Calu3 (cell line): ENCODE measurements at places on chromosomes 13 and 19.

DNA sequence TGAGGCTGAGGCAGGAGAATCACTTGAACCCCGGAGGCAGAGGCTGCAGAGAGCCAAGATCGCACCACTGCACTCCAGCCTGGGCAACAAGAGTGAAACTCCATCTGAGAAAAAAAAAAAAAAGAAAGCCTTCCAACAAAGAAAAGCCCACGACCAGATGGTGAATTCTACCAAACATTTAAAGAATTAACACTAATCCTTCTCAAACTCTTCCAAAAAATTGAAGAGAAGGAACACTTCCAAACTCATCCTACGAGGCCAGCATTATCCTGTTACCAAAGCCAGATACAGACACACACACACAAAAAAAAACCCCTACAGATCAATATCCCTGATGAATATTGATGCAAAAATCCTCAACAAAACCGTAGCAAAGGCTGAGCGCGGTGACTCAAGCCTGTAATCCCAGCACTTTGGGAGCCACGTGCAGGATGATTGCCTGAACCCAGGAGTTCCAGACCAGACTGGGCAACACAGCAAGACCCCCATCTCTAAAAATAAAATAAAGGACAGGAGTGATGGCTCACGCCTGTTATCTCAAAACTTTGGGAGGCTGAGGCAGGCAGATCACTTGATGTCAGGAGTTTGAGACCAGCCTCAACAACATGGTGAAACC lies 6.2 kb upstream of the EVI5L start:
- peaks cover 6% of the 10 kb centered on the region for H3K36me3 ChIP-seq
- H3K4me1 ChIP-seq, result peaks cover 13% of the 10 kb centered on the region
- DNase-seq, result no peak
- no peak overlapping the region for H3K27ac ChIP-seq

GRCh38 chr19:56066152-56067023 lies 54.7 kb downstream of the ZNF787 start:
- H3K4me1 ChIP-seq, result peaks cover 10% of the 10 kb centered on the region
- H3K27ac ChIP-seq, result no peak overlapping the region
- H3K27me3 ChIP-seq, result peaks cover 20% of the 10 kb centered on the region
- H3K4me3 ChIP-seq, result peak overlapping the region; percentile 56
- peaks cover 5% of the 10 kb centered on the region for H3K36me3 ChIP-seq

GRCh38 chr13:64332048-64332447 lies 2898.1 kb downstream of the PCDH9 start:
- no peak for DNase-seq
- no peaks in the 10 kb centered on the region for H3K4me1 ChIP-seq
- H3K27ac ChIP-seq, result no peak overlapping the region
- H3K36me3 ChIP-seq, result no peaks in the 10 kb centered on the region
- no peak overlapping the region for H3K4me3 ChIP-seq

DNA sequence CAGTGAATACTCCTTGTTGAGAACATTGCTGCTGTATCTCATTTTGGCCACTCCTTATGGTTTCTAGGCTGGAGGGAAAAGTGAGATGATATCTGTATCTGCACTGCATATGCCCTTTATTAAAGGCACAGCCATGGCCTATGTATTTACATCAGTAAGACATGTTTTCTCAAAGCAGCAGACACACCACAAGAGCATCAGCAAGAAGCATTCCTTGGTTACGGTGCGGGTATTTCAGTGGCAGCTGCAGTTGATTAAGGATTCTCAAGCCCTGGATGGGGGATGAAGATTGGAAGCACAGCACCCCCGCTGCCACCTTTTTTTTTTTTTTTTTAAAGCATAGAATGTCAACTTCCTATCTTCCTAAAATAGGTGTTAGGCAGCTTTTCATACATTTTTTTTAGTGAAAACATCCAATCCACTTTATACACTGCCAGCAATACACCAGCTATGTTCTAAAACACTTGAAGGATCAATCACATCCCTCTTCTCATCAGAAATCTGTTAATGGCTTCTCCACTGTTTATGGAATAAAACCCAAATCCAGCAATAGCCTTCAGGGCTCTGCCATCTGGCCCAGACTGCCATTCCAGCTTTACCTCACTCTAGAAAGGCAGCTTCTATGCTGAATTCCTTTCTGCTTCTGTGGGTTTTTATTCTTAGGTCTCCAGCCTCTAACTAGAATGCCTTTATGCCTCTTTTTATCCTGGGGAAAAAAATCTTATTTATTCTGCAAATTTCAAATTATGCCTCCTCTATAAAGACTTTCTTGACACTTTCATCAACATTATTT lies 331.0 kb downstream of the DNAJC15 start:
- no peaks in the 10 kb centered on the region for H3K4me1 ChIP-seq
- DNase-seq, result no peak
- H3K27ac ChIP-seq, result no peak overlapping the region
- H3K4me3 ChIP-seq, result no peak overlapping the region
- H3K27me3 ChIP-seq, result no peaks in the 10 kb centered on the region

- H3K27ac ChIP-seq, result peak overlapping the region; percentile 78
- H3K4me3 ChIP-seq, result no peak overlapping the region
- DNase-seq, result no peak
- H3K4me1 ChIP-seq, result peaks cover 28% of the 10 kb centered on the region
Measured at GRCh38 chr19:41872384-41872774, 4.7 kb upstream of the CD79A start.

DNA sequence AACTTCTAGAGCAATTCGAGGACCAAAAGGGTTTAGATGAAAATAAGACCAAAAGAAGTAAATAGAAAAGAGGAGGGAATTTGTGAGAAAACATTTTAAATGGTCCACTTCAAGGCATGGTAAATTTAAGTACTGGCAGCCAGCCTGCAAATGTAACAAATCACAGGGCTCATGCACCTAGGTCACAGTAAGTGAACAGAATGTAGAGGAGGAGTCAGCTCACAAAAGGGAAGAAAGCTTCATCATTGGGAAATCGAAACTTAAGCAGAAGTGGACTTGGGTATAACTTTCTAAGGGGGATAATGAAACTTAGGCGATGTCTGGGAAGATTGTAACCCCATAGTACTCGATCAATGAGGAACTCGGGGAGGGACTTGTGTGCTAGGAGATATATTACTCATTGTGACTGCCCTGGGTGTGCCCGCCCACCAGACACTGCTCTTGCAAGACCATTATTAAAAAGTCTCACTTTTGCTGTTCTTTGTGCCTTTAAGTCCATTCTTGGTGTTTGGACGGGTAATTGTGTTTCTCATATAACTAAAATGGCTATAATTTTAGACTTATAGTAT lies 1053.6 kb upstream of the MIR17HG start:
- H3K4me3 ChIP-seq, result no peak overlapping the region
- no peaks in the 10 kb centered on the region for H3K36me3 ChIP-seq
- no peak for DNase-seq
- no peak overlapping the region for H3K27ac ChIP-seq
- H3K27me3 ChIP-seq, result no peaks in the 10 kb centered on the region

DNA sequence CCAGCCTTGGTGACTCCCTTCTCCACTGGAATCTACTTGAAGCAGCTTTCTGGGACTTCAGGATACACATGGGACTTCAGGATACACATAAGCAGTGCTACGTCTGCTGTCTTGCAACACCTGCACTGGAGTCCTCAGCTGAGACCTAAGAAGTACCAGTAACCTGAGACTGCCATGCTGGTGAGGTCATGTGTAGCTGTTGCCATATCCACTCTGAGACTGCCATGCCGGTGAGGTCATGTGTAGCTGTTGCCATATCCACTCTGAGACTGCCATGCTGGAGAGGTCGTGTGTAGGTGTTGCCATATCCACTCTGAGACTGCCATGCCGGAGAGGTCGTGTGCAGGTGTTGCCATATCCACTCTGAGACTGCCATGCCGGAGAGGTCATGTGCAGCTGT lies 937.9 kb downstream of the EFNB2 start:
- H3K4me1 ChIP-seq, result no peaks in the 10 kb centered on the region
- no peaks in the 10 kb centered on the region for H3K27me3 ChIP-seq
- no peaks in the 10 kb centered on the region for H3K36me3 ChIP-seq
- no peak overlapping the region for H3K27ac ChIP-seq
- no peak for DNase-seq
- no peak overlapping the region for H3K4me3 ChIP-seq

DNA sequence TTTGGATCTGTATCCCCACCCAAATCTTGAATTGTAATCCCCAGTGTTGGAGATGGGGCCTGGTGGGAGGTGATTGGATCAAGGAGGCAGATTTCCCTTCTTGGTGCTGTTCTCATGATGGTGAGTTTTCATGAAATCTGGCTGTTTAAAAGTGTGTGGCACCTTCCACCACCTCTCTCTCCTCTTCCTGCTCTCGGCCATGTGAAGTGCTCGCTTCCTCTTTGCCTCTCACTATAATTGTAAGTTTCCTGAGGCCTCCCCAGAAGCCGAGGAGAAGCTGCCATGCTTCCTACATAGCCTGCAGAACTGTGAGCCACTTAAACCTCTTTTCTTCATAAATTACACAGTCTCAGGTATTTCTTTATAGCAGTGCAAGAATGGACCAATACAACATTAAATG lies 15.7 kb downstream of the COMMD6 start:
- H3K4me1 ChIP-seq, result no peaks in the 10 kb centered on the region
- no peaks in the 10 kb centered on the region for H3K27me3 ChIP-seq
- H3K36me3 ChIP-seq, result no peaks in the 10 kb centered on the region
- no peak overlapping the region for H3K27ac ChIP-seq
- H3K4me3 ChIP-seq, result no peak overlapping the region

GRCh38 chr19:38304866-38305429 lies 897 bp downstream of the C19orf33 start:
- H3K36me3 ChIP-seq, result peaks cover 84% of the 10 kb centered on the region
- no peaks in the 10 kb centered on the region for H3K27me3 ChIP-seq
- DNase-seq, result peak; percentile 97

GRCh38 chr13:33259296-33259695 lies 26.3 kb downstream of the STARD13 start:
- H3K27ac ChIP-seq, result no peak overlapping the region
- H3K36me3 ChIP-seq, result no peaks in the 10 kb centered on the region
- H3K4me3 ChIP-seq, result no peak overlapping the region
- DNase-seq, result no peak

DNA sequence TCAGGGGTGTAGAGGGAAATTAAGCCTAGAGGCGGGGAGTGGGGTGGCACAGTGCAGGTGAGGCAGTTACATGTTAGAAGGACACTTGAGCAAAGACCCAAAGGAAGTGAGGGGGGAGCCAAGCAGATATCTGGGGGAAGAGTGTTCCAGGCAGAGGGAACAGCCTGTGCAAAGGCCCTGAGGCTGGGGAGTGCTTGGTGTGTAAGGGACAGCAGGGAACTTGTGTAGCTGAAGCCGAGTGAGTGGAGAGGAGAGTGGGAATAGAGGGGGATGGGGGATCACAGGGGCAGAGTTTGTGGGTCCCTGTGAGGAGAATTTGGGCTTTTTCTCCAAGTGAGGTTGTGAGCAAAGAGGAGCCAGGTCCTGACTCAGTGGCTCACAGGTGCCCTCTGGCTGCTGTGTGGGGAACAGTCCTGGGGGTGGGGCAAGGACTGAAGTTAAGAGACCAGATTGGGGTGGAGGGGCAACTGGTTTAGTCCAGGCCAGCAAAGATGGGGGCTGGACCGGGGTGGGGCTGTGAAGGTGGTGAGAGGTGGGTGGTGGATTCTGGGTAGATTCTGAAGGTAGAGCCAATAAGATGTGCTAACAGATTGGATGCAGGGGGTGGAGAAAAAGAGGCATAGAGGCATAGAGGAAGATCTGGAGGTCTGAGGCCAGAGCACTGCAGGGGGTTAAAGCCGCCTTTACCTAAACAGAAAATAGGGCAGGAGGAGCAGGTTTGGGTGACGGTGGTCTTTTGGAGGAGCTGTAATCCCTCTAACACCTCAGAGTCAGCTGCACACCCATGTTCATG lies 75.3 kb downstream of the CACNA1A start:
- DNase-seq, result peak; percentile 56
- H3K36me3 ChIP-seq, result no peaks in the 10 kb centered on the region
- H3K4me3 ChIP-seq, result no peak overlapping the region

DNA sequence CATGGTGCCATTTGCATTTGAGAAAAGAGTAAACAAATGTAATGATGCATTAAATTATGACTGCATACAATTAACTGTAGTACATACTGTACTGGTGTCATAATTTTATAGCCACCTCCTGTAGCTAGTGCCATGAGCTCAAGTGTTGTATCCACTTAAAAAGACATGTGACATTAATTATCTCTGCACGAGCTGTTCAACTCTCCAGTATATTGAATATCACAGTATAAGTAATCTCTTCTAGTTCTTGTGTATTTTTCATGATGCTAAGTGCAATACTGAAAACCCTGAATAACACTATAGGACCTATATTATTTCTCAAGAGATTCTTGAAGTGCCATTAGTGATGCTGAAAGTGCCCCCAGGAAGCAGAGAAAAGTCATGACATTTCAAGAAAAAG lies 387.3 kb downstream of the PCDH17 start:
- H3K36me3 ChIP-seq, result no peaks in the 10 kb centered on the region
- no peak overlapping the region for H3K27ac ChIP-seq
- H3K4me3 ChIP-seq, result no peak overlapping the region
- DNase-seq, result no peak
- H3K4me1 ChIP-seq, result no peaks in the 10 kb centered on the region

DNA sequence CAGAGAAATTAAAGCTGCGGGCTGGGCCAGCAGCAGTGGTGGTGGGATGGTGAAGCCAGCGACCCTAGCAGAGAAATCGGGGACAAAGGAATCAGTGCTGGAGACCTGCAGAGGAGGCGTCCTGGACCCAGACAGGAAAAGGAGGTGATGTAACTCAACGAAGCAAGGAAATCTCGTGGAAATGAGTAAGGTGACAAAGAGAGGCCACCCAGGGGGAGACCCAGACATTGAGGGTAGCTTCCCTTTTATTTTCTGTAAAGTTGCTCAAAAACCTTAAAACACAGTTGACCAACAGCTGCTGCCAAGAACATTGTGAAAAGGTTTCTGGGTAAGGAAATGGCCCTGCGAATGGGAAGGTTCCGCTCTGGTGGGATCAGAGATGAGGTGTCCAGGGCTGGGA lies 13.3 kb upstream of the RETN start:
- no peaks in the 10 kb centered on the region for H3K27me3 ChIP-seq
- peaks cover 14% of the 10 kb centered on the region for H3K4me1 ChIP-seq
- H3K36me3 ChIP-seq, result peaks cover 12% of the 10 kb centered on the region
- H3K4me3 ChIP-seq, result no peak overlapping the region

GRCh38 chr13:28872427-28873176 lies 52.5 kb downstream of the MTUS2 start:
- DNase-seq, result no peak
- H3K4me1 ChIP-seq, result no peaks in the 10 kb centered on the region
- H3K27me3 ChIP-seq, result no peaks in the 10 kb centered on the region
- H3K27ac ChIP-seq, result no peak overlapping the region

DNA sequence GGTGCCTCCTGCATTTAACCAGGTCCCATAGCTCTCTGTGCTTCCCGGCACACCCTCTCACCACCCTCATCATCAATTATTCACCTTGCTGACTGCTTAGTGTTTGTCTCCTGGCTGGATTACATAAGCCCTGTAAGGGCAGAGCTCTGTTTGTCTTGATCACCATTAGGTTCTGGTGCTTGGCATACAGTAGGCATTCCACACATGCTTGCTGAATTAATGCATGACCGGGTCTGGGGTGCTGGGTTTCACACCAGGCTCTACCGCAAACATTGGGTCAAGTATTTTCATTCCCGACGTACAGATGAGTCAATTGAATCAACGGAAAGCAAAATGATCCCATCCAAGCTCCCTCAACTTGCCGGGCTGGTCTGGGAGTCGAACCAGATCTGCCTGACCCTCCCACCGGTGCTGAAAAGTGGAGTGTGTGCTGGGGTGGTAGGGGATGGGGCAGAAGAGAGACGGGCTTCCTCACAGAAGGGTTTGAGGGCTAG lies 28.5 kb downstream of the VAV1 start:
- peak overlapping the region; percentile 81 for H3K4me3 ChIP-seq
- no peaks in the 10 kb centered on the region for H3K27me3 ChIP-seq
- peak overlapping the region; percentile 99 for H3K27ac ChIP-seq
- peak; percentile 79 for DNase-seq
- H3K36me3 ChIP-seq, result peaks cover 15% of the 10 kb centered on the region

- DNase-seq, result no peak
- H3K36me3 ChIP-seq, result no peaks in the 10 kb centered on the region
- H3K4me1 ChIP-seq, result no peaks in the 10 kb centered on the region
Measured at GRCh38 chr13:54879036-54879435, 1850.4 kb downstream of the OLFM4 start.
